Amniotic epithelial cell (primary cell): ENCODE measurements at places on chromosomes 2 and 18.

DNA sequence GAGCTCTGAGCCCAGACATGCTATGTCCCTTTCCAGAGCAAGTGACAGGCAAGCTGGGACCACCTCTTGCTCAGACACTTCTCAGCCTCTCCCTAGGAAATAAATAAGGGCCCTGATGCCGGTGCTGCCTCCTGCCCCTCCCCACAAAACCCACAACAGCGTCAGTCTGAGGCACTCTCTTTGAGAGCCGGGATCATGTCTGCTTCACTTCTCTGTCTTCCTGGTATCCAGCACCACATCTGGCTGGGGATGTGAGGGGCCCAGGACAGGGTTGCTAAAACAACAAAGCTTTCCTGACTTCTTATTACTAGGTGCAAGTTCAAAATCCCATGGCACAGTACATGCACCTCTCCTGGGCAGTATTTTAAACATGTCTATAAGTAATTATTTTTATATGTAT is 103.9 kb upstream of the GLI2 start:
- no peak for DNase-seq

- DNase-seq, result no peak
Observed at GRCh38 chr2:230685178-230685577, 27.5 kb upstream of the CAB39 start.

DNA sequence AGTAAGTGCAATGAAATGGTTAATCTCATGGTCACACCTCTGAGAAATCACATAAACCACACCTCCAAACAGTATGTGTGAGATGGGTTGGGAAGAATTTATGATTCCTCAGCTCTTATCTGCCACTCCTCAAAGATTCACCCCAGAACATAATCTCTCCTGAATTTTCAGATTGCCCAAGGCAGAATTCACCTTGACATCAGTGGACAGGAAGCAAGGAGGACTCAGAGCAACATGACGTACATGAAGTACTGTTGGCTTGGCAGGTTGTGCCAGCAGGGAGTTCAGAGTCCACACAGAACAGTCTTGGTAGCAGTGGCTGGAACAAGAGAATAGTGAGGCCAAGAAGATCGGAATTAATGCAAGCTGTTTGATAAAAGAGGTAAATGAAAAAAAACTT is 31.7 kb upstream of the CYBRD1 start:
- no peak for DNase-seq

GRCh38 chr2:37654419-37654818 is 17.0 kb downstream of the CDC42EP3 start:
- DNase-seq, result no peak

GRCh38 chr2:130241041-130241707 is 42.9 kb upstream of the TUBA3E start:
- peak; percentile 1 for DNase-seq

DNA sequence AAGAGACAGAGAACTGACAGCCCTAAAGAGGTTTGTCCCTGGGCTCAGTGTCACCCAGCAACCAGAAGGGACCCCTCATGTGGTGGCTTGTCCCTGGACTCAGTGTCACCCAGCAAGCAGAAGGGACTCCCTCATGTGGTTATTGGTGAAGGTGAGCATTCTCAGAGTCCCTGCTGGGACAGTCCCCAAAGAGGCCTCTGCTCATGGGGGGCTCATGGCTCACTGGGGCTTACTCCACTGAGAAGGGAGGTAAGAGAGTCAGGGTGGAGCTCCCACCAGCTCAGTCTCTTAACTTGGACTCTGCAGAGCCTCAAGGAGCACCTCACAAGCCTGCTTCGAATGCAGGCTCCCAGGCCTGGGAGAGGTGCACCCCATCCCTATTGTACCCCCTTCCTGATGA is 145.2 kb upstream of the COPS8 start:
- DNase-seq, result no peak

- no peak for DNase-seq
Observed at GRCh38 chr2:37080689-37081088, 3.5 kb downstream of the HEATR5B start.
